M059J (cell line): ENCODE measurements at places on chromosomes 16 and 17. TPM values are rescaled to one million over a fixed set of nuclear protein-coding genes. Genes with fewer than 3 reads are reported as not detected.

GRCh38 chr17:61251939-61252865, 147.4 kb upstream of the TBX2 start:
- DNase-seq: peak; percentile 93

DNA sequence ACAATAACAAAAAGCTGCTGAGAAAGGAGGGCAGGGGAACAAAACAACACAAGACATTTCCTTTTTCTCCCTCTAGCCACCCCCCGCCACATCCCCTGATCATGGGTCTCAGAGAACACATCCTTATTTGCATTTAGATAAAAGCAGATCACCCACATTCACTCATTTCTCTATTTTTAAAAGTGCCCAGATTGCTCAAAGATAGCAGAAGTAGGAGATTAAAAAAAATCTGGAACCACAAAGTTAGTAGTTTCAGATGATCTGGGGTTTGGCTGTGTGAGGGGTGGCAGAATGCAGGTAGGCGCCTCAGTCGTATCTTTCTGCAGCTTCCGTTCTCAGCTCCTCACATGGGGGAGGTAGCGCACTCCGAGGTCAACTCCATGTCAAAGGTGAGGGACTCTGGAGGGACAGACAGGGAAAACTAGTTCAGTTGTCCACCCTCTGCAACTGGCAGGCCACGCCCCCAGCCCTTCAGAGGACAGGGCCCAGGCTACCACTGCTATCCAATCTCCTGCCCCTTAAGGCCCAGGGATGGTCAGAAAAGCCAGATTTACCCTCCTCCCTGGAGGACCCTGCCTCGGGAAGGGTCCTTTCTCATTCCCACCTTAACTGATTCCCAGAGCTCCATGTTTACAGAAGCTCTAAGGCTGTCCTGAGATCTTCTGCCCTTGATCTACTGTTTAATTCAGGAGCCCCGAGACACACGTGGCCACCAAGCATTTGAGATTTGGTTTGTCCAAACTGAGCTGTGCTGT, 27.3 kb downstream of the STAT5A start:
- DNase-seq: no peak

DNA sequence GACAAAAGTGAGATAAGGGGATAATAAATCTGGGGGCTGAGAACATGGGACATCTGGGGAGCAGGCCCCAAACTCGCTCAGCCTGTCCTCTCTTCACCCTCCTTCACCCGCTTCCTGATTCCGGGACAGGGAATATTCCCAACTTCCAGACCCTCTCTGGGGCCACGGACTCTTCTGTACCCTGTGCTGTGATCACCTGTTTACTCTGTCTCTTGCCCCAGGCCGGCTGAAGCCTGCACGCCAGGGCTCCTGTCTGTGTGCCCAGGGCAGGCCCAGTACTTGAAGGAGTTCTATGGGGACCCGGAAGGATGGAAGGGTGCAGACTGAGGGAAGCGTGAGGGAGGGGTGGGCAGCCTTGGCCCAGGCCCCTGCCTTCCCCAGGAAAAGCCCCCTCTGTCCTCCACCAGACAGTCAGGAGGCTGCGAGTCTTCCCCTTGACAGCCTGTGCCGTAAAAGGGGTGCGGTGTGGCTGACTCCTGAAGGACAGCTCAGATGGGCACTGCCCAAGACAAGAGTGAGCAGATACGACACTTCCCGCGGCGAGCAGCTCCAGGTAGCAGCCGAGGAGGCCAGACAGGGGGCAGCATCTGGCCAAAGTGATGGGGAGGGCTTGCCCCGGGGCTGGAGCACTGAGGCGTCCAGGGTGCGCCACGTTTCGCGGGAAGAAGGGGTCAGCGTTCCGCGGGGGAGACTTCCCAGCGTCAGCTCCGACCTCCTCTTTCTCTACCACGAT, 1.0 kb upstream of the CCNF start:
- DNase-seq: peak; percentile 27

DNA sequence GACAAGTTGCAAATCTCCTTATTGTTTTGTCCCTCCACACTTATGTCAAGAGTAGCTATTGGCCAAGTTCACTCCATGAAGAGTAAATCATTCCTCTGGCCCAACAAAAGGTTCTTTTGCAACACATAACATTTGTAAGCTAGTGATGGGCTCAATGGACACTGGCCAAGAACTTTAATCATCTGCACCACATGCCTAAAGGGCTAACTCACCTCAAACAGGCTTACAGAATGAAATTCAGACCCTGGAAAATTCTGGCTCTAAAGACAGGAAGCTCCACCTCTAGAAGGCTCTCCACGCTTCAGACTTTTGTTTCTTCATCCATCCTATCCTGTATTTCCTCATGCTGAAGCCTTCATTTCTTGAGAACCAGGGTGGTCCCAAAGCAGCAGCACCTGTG, 10.9 kb upstream of the ANKFN1 start:
- DNase-seq: peak; percentile 93

- no peak for DNase-seq
Observed at GRCh38 chr17:72790190-72790589, 302.3 kb downstream of the SLC39A11 start.

Gene TRPV3
- 0.66 and 1.4 TPM in 2 replicates for total RNA-seq

Gene PRSS27
- total RNA-seq: 0.17 TPM in 1 of 2 replicates, not detected in the other

Gene TLCD2
- total RNA-seq: 0.02 and 0.32 TPM in 2 replicates

GRCh38 chr17:13113821-13114525, 96.1 kb upstream of the ELAC2 start:
- no peak for DNase-seq

DNA sequence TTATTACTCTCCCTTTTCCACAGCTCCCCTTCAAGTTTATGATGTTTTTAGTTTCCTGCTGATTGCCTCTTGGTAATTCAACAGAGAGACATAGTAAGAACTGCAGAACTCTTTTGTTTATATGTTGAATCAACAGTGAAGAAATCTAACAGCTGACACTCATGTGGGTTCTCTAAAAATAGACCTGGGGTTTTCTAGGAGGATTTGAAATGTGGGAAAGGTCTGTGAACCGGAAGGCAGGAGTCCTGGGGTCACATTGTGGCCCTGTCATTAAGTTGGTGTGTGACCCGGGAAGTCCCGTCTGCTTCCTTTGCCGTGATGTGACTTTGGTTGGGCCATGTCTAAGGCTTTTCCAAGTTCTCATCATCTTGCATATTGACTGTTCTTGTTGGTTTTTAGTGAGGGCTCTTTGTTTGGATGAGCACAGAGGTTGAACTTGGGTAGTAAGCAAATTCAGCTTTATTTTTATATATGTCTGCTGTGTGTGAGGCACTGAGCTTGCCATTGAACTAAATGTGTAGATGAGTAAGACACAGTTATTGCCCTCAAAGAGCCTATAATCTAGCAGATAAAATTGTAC, 48.5 kb upstream of the HS3ST3A1 start:
- peak; percentile 25 for DNase-seq

GRCh38 chr17:76131692-76132573, 9.1 kb downstream of the FOXJ1 start:
- DNase-seq: no peak

Gene NOD2
- 0.07 and 0.34 TPM in 2 replicates for total RNA-seq
